Hepatic stellate cell (primary cell): ENCODE measurements at places on chromosomes 16 and 17.

DNA sequence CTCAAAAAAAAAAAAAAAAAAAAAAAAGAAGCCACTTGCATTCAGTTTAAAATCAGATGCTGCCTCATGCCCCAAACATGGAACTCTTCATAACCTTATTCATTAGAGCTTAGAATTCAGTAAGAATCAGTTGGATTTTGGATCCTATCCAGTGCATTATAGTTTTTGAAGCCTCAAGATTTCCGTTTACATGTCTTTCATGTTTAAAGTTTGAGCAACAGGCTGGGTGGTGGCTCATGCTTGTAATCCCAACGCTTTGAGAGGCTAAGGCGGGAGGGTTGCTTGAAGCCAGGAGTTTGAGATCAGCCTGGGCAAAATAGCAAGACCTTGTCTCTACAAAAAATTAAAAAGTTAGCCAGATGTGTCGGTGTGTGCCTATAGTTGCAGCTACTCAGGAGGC is 55.0 kb downstream of the SNTB2 start:
- DNase-seq: no peak

DNA sequence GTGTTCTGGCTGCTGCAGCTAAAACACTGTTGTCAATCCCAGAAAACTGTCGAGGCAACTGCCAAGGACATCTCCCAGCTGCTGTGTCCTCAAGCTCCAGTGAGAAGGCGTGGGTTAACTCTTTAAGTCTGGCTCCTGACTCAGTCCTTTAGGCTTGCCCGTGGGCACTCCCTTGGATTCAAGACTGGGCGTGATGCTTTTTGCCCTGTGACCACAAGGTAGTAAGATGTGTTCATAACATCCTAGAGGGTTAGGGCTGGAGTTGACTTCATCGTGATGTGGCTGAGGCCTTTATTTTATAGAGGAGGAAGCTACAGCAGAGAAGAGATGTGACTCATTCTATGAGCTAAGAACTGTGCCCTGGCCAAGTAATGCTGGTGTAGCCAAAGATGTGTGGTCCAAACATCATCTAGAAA is 50.9 kb upstream of the TEKT3 start:
- peak; percentile 49 for DNase-seq

- DNase-seq: no peak
Measured at GRCh38 chr17:74268558-74268957, 5.5 kb upstream of the DNAI2 start.

DNA sequence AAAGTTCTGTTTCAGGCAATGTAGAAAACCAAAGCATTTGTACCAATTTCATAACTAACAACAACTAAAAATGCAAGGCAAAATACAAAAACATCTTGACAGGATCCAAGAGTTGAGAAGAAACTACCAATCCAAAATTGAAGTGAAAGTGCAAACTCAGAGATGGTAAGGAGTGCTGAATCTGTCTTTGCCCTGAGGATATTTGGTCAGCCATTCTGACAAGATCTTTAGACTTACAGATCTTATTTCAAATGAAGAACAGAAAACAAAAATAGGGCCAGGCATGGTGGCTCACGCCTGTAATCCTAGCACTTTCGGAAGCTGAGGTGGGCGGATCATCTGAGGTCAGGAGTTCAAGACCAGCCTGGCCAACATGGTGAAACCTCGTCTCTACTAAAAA is 412.8 kb downstream of the ZFHX3 start:
- no peak for DNase-seq

DNA sequence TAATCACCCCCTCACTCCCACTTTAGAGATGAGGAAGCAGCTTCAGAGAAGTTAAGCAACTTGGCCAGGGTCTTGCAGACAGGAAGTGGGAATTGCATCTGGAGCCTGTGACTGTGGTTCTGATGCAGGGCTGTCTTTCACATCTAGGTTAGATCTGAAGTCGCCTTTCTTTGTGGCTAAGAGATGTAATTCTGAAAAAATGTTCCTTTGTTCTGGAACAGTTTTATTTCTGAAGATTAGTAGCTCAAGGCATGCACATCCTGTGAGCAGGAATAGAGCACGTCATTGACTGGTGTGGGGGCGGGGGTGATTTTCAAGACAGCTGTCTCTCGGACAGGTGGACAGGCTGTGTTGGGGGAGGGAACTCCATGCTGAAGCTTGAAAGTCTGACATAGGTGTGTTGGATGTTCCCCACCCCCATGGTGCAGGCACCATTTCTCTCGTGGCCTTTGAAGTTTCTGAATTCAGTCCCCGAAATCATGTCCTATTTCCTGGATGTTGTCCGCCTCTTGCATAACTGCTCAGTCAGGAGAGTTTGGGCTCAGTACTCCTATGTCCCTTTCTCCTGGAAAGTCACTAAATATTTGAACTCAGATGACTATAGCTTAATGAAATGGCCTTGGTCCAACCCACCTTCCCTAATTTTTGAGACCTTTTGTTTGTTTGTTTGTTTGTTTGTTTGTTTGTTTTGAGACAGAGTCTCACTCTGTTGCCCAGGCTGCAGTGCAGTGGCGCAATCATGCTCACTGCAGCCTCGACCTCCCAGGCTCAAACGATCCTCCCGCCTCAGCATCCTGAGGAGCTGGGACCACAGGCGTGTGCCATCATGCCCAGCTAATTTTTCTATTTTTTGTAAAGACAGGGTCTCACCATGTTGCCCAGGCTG is 21.0 kb upstream of the HERPUD1 start:
- peak; percentile 63 for DNase-seq

- no peak for DNase-seq
Measured at GRCh38 chr17:1078831-1079561, 82.1 kb downstream of the TIMM22 start.

- peak; percentile 54 for DNase-seq
Measured at GRCh38 chr17:3915995-3916696, at the start of gene P2RX1. P2RX1 (minus strand) TSS chr17:3916465; CDS start chr17:3916225, 240 bp downstream.

GRCh38 chr16:580946-581498 is 8.8 kb upstream of the RAB40C start:
- no peak for DNase-seq

DNA sequence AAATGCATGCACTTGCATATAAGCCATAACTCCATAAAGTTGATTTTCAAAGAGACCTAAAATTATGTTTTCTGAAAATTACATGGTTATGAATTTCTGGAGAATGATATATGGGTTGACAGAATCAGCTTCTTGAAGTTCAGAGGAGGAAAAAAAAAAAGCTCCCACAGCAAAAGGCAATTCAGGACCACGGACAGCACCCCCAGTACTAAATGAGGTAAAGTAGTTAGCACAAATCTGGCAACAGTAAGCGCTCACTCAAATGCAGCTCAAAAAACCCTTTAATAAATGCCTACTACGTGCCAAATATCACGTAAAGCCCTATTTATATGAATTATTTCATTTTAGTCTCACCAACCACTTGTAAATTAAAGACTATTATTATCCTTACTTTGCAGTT is 135.2 kb downstream of the SHISA9 start:
- DNase-seq: no peak

GRCh38 chr16:5704271-5704670 is 606.7 kb upstream of the EEF2KMT start:
- no peak for DNase-seq

GRCh38 chr17:18037486-18037885 is 1.5 kb downstream of the ATPAF2 start:
- DNase-seq: no peak

DNA sequence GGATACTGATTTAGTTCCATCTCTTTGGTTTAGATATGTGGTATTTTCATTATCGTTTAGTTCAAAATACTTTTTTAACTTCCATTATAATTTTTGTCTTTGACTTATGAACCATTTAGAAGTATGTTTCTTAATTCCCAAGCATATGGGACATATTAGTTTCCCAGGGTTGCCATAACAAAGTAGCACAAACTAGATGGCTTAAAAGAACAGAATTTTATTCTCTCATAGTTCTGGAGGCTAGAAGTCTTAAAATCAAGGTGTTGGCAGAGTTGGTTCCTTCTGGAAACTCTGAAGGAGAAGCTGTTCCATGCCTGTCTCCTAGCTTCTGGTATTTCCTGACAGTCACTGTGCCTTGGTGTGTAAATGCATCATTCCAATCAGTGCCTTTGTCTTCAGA is 291.5 kb upstream of the AXIN2 start:
- DNase-seq: no peak

DNA sequence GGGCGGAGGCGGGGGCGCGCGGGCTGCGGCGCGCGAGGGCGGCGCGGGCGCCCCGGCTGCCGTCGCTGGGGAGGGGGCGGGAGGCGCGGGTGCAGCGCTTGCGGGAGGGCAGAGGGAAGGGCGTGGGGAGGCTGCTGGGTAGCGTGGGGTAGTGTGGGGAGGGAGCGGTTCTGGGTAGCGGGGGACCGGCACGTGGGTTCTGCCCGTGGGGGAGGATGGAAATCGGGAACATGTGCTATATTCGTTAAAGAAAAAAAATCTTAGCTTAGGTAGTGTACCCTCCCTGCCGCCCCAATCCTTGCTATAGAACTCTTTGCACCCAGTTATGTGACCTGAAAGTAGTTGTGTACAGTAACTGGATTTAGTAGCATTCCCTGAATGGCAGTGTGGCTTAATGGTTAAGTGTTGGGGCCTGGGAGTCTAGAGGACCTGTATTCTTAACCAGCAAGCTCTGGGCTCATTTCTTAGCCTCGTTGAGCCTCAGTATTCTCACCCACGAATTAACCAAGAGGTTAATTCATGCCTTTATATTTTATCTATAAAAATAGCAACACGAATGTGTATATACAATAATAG is 646 bp downstream of the RABEP1 start:
- DNase-seq: peak; percentile 17
